ENCODE measurements at places on chromosomes 11 and 22. TPM values are rescaled to one million over a fixed set of nuclear protein-coding genes. Genes with fewer than 3 reads are reported as not detected.

Gene SIK3
- total RNA-seq, result 4.1 TPM

Gene HIC2
- 0.53 TPM for total RNA-seq

- DNase-seq, result no peak
These were observed 3.8 kb downstream of the NCF4 start for GRCh38 chr22:36864454-36865215.

DNA sequence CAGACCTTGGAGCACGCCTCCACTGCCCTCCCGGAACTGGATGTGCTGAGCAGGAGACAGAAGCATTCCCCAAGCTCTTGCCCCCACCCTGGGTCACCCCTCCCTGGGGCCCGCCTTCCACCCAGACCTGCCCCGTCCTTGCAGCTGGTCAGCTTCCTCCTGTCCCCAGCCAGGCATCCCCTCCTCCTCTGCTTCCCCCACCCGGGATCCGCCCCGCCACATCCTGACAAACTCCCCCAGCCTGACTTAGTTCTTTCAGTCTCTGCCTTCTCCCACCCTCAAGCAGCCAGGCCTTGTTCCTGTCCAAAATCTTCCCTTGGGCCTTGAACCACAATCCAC, 1.1 kb upstream of the PLXNB2 start:
- DNase-seq, result peak; percentile 77

DNA sequence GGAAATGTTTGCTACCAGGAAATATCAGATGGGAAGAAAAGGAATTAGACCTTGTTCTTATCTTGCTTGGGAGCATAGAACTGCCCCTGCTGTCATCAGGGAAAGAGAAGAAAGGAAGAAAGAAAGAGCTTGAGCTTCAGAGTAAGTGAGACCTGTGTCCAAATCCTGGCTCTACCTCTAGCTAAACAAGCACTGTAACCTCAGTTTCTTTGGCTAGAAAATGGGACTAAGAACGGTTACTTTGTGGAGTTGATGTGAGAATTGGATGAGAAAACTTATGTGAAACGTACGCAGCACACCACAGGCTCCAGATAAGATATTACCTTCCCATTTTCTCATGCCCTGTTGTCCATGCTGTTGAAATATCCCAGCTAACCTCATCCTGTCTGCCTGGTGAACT, 57.1 kb upstream of the CREB3L1 start:
- DNase-seq, result no peak
